ENCODE measurements at places on chromosomes 13 and 19. TPM values are rescaled to one million over a fixed set of nuclear protein-coding genes. Genes with fewer than 3 reads are reported as not detected.
A peak's percentile ranks its signal among the peaks of the same experiment; 100 is the strongest.

- H3K4me1 ChIP-seq: no peaks in the 10 kb centered on the region
- no peak overlapping the region for H3K4me3 ChIP-seq
- no peak overlapping the region for H3K27ac ChIP-seq
- no peak for DNase-seq
- no peaks in the 10 kb centered on the region for H3K27me3 ChIP-seq
Measured at GRCh38 chr13:45456196-45456972, 8.4 kb upstream of the COG3 start.

- peak overlapping the region; percentile 69 for H3K27ac ChIP-seq
- H3K27me3 ChIP-seq: no peaks in the 10 kb centered on the region
- H3K36me3 ChIP-seq: no peaks in the 10 kb centered on the region
- DNase-seq: no peak
Measured at GRCh38 chr13:49935171-49936074, 717 bp downstream of the SPRYD7 start.

FXYD7 gene
- total RNA-seq: 1.3 TPM

DNA sequence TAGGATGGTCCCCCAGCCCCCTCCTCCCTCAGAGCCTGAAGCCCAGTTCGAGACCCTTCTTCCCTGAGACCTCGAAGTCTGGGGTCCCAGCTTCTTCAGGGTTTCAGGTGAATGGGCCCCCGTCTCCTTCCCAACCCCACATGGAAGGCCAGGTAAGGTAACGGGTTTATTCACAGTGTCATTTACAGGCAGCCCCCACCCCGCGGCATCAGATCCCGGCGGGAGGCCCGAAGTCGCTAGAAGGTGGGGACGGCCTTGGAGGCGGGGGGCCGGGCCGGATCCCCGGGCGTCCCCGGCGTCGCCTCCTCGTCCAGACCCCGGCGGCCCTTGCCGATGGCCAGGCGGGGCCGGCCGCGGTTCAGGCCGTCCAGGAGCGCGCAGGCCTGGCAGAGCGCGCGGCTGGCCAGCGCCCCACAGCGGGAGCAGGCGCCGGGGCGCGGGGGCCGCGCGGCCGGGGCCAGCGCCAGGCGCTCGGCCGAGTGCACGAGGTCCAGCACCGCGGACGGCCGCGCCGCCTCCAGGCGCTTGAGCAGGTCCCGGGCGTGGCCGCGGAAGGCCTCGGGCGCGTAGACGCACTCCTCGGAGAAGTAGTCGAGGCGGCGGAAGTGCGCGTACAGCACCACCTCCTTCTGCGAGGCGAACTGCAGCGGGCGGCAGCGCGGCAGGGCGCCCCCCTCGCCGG lies 9.7 kb downstream of the CTU1 start:
- no peaks in the 10 kb centered on the region for H3K27me3 ChIP-seq
- no peak overlapping the region for H3K4me3 ChIP-seq
- H3K36me3 ChIP-seq: no peaks in the 10 kb centered on the region
- no peak overlapping the region for H3K27ac ChIP-seq
- peaks cover 17% of the 10 kb centered on the region for H3K4me1 ChIP-seq

GRCh38 chr19:16673231-16673630 lies 12.3 kb downstream of the TMEM38A start:
- H3K36me3 ChIP-seq: no peaks in the 10 kb centered on the region
- no peak overlapping the region for H3K4me3 ChIP-seq
- H3K27ac ChIP-seq: no peak overlapping the region
- no peak for DNase-seq
- H3K27me3 ChIP-seq: no peaks in the 10 kb centered on the region

TRPC4 gene
- 3.3 TPM for total RNA-seq

LILRB5 gene
- total RNA-seq: 9.1 TPM

GRCh38 chr13:109989155-109989554 lies 202.8 kb upstream of the IRS2 start:
- no peak overlapping the region for H3K4me3 ChIP-seq
- H3K27me3 ChIP-seq: no peaks in the 10 kb centered on the region
- H3K27ac ChIP-seq: no peak overlapping the region
- no peak for DNase-seq

DNA sequence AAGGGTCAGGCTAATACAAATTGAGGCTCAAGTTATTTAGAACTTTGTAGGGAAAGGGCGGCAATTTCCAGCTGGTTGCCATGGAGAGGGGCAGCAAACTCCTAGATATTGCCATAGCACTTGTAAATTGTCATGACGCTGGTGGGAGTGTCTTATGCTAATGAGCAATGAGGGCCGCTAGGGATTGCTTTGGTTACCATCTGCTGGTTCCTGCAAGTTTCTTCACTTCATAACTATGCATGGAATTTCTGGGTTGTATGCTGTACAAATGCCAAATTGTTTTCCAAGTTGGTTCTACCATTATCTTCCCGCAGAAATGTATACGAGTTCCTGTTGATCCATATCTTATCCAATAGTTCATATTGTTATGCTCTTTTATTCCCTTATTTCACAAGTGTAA lies 1339.4 kb downstream of the EFNB2 start:
- H3K4me3 ChIP-seq: no peak overlapping the region
- H3K4me1 ChIP-seq: no peaks in the 10 kb centered on the region
- DNase-seq: no peak
- no peaks in the 10 kb centered on the region for H3K27me3 ChIP-seq
- H3K27ac ChIP-seq: no peak overlapping the region
- H3K36me3 ChIP-seq: no peaks in the 10 kb centered on the region

- no peaks in the 10 kb centered on the region for H3K36me3 ChIP-seq
- H3K4me1 ChIP-seq: no peaks in the 10 kb centered on the region
- H3K27me3 ChIP-seq: no peaks in the 10 kb centered on the region
- no peak for DNase-seq
- no peak overlapping the region for H3K4me3 ChIP-seq
Measured at GRCh38 chr13:34640179-34640992, 301.7 kb upstream of the NBEA start.

DNA sequence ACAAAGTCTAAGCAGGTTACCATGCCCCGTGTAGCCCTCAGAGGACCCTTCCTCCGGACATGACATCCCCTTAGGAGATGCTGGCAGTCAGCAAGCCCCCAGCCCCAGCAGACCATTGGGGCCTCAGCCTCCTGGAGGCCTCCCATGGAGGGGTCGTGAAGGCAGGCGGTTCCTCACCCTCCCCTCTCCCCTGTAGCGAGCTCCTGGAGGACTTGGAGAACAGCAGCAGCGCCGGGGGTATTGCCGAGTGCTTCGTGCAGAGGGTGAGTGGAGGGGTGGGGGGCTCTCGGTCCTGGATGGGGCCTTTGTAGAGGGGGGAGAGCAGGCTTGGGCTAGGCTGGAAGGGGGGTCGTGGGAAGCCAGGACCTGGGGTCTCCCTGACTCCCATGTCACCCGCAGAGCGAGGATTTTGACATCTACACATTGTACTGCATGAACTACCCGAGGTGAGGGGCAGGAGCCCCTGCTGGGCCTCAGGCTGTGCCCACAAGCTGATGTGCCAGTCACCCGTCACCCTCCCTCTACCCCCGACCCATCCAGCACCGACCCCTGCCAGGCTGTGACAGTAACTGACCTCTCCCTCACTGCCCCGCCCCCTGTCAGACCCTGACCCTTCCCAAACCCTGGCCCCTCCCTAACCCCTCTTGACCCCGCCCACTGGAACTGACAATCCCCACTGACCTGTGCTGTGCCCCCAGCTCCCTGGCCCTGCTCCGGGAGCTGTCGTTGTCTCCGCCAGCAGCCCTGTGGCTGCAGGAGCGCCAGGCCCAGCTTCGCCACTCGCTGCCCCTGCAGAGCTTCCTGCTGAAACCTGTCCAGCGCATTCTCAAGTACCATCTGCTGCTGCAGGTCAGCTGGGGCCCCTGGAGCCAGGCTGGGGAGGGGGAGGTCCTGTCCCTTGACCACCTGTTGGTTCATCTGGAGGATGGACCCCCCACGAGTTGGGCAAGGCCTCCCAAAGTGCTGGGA lies 4.0 kb downstream of the PLEKHG2 start:
- H3K27ac ChIP-seq: no peak overlapping the region
- no peak overlapping the region for H3K4me3 ChIP-seq
- no peaks in the 10 kb centered on the region for H3K36me3 ChIP-seq
- no peaks in the 10 kb centered on the region for H3K27me3 ChIP-seq

- DNase-seq: no peak
- no peak overlapping the region for H3K4me3 ChIP-seq
- no peak overlapping the region for H3K27ac ChIP-seq
- peaks cover 19% of the 10 kb centered on the region for H3K4me1 ChIP-seq
Measured at GRCh38 chr19:18591735-18592385, 3.3 kb downstream of the REX1BD start.

NR2F6 gene
- total RNA-seq: 37.6 TPM

GRCh38 chr13:55087085-55087484 lies 2053.6 kb upstream of the PRR20A start:
- no peaks in the 10 kb centered on the region for H3K4me1 ChIP-seq
- H3K27me3 ChIP-seq: no peaks in the 10 kb centered on the region
- no peak overlapping the region for H3K4me3 ChIP-seq
- no peaks in the 10 kb centered on the region for H3K36me3 ChIP-seq

GAMT gene
- 15.9 TPM for total RNA-seq

ZNF699 gene
- total RNA-seq: 14.2 TPM

MATK gene
- total RNA-seq: 1.4 TPM

NUFIP1 gene
- 2.5 TPM for total RNA-seq

ADGRE2 gene
- total RNA-seq: 1.9 TPM

SULT2A1 gene
- total RNA-seq: 0.23 TPM

DNA sequence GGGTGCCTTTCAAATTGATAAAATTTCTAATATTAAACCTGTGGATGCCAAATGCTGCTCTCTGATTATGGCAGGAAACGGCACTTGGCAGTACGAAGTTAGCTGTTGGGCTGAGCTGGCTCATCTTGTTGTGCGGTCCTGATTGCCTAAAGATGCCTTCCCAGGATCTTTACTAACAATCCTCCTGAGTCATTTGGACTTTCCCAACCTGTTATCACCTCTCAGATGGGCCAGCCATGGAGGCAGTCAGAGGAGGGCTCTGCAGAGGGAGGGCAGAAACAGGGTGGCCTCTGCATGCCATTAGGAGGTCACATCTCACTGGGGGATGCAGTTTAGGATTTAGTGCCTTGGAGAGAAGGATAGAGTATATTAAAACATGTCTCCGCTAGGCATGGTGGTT lies 27.3 kb downstream of the ALOX5AP start:
- H3K4me1 ChIP-seq: no peaks in the 10 kb centered on the region
- H3K36me3 ChIP-seq: no peaks in the 10 kb centered on the region
- no peaks in the 10 kb centered on the region for H3K27me3 ChIP-seq
- DNase-seq: no peak

PPAN gene
- 58.3 TPM for total RNA-seq

DNA sequence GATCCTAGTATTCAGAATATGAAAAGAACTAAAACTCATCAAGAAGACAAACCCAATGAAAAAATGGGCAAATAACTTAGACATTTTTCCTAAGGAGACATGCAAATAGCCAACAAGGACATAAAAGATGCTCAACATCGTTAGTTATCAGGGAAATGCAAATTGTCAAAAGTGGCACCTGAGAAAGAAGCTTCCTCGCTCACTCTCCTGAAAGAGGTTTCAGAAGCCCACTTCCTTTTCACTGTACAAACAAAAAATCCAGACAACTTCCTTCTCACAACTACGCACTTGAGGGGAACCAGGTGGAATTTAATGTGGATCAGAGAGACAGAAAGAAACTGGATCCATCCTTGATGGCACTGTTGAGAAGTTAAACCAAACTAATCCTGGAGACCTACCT lies 41.5 kb downstream of the KLF12 start:
- peaks cover 5% of the 10 kb centered on the region for H3K4me1 ChIP-seq
- no peak overlapping the region for H3K27ac ChIP-seq
- no peak for DNase-seq
- no peak overlapping the region for H3K4me3 ChIP-seq
- no peaks in the 10 kb centered on the region for H3K36me3 ChIP-seq

DNA sequence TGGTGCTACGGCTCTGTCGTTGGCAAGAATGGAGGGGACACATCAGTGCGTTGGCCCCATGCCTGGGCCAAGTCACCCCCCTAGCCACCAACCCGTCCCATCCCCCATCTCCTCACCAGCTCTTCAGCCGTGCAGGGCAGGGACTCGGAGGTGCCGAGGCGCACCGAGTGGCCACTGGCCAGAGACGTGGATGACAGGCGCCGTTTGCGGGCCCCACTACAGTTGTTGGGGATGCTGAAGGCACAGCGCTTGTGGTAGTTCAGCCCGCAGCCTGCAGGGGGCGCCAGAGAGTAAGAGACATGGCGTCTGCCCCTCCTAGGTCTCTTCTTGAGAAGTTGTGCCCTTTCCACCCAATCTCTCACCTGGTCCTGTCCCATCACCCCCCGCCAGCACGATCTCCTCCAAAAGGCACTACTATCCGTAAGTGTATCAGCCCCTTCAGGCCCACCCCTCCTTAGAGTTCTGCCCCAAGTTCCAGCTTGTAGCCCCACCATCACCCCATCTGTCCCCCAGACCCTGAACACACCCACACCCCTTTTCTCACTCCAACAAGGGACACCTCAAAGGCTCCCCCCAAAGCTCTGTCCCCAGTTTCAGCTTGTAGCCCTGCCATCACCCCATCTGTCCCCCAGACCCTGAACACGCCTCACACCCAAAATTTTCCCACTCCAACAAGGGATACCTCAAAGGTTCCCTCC lies 12.4 kb downstream of the PRKD2 start:
- H3K36me3 ChIP-seq: no peaks in the 10 kb centered on the region
- H3K27me3 ChIP-seq: no peaks in the 10 kb centered on the region
- H3K4me3 ChIP-seq: no peak overlapping the region
- no peaks in the 10 kb centered on the region for H3K4me1 ChIP-seq
- H3K27ac ChIP-seq: no peak overlapping the region

RDH8 gene
- total RNA-seq: not detected

GRCh38 chr19:2769218-2769617 lies 13.9 kb downstream of the SGTA start:
- H3K36me3 ChIP-seq: no peaks in the 10 kb centered on the region
- peaks cover 10% of the 10 kb centered on the region for H3K4me1 ChIP-seq
- DNase-seq: no peak
- no peak overlapping the region for H3K4me3 ChIP-seq

GRCh38 chr19:19321141-19321577 lies 530 bp downstream of the MAU2 start:
- no peak for DNase-seq
- H3K4me3 ChIP-seq: peak overlapping the region; percentile 66
- no peaks in the 10 kb centered on the region for H3K27me3 ChIP-seq
- H3K4me1 ChIP-seq: peaks cover 14% of the 10 kb centered on the region
- H3K27ac ChIP-seq: peak overlapping the region; percentile 43
- H3K36me3 ChIP-seq: no peaks in the 10 kb centered on the region

KLF2 gene
- 399 TPM for total RNA-seq

SLC8A2 gene
- 0.07 TPM for total RNA-seq

TRPM4 gene
- total RNA-seq: 9.5 TPM

DNA sequence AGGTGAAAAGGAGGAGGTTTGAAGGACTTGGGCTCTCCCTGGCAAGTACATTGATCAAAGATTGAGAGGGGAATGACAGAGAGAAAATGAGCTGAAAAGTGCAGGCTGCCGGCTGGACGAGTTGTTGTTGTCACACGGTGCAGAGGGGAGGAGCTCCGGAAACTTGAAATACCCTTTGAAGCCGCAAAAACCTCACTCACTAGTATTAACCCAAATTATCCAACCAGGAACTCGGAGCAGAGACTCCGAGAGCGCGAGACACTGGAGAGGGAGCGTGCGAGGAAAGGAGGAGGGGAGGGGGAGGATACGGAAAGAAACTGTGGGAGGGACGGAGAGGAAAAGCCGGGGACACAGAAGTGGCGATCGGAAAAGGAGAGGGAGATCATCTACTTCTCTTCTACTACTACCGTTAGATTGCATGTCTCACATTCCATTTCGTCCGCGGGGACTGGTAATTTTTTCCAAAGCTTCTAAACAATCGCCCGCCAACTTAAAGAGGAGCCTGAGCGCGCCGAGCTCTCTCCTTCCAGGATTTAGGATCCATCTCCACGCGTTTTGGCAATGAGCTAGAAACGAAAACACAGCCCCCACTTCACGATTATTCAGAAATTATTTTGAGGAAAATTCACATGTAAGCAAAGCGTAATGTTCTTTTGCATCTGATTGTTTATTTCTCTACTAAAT lies at the start of gene DACH1:
DACH1 (minus strand) TSS at position 74 of the 684 bp plus-strand sequence.
- no peaks in the 10 kb centered on the region for H3K27me3 ChIP-seq
- no peaks in the 10 kb centered on the region for H3K36me3 ChIP-seq
- H3K4me1 ChIP-seq: no peaks in the 10 kb centered on the region
- no peak within 1 kb of the TSS for H3K27ac ChIP-seq
- no peak for DNase-seq

ZNF582 gene
- 7.9 TPM for total RNA-seq

Measured in ovary (tissue), 10 donors.